ENCODE measurements at places on chromosomes 11 and 22. TPM values are rescaled to one million over a fixed set of nuclear protein-coding genes. Genes with fewer than 3 reads are reported as not detected.

Gene TNRC6B
- total RNA-seq = 53.4 TPM

Gene ALDH3B2
- total RNA-seq = 0.72 TPM

Gene APOA4
- not detected for total RNA-seq

GRCh38 chr11:70078095-70078780 is at the start of gene ANO1:
Gene ANO1 (plus strand): TSS chr11:70078317. CDS start chr11:70078607, 290 bp downstream.
- DNase-seq = no peak

DNA sequence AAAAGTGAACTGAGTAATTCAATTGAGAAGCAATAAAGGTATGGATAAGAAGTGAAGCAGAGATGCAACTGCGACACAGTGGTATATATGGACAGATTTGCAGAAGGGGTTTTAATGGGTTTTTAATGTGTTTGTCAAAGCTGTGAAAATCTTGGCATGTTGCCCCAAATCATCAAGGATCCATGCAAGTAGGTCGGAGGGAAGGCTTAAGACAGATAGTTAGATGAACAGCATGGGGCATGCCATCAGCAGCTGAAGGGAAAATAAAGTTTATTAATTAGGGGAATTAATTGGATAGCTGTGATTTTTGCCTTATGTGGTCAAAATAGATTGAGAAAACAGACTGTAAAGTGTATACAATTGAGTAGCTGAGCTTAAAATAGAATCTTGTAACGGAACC is 840.1 kb downstream of the JRKL start:
- DNase-seq = no peak

Measured in endothelial cell (in vitro differentiated cells).